Left ventricle myocardium superior (tissue), 1 donor: ENCODE measurements at places on chromosomes 12 and 14. TPM values are rescaled to one million over a fixed set of nuclear protein-coding genes. Genes with fewer than 3 reads are reported as not detected.

- no peak for DNase-seq
Measured at GRCh38 chr12:105334582-105334981, 4.1 kb downstream of the C12orf75 start.

DNA sequence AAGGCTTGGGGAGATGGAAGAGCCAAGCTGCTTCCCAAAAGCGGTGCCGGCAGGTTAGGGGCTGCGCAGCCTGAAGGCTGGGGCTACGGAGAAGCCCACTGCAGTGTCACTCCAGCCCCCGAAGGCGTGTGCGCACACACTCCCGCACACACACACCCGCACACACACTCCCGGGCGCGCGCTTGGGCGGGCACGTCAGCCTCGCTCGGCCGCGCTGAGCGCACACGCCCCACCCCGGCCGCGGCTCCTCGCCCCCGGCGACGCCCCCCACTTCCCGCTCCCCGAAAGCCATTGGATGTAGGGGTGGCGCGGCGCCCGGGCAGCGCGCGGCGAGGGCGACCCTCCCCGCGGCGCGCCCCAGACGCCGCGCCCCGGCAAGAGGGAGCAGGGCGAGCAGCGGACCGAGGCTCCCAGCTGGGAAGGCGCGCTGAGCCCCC lies at the start of gene KCNK10:
KCNK10 (minus strand) TSS at position 184 of the 437 bp plus-strand sequence. CDS start 471 bp downstream, outside the sequence.
- peak; percentile 21 for DNase-seq

- DNase-seq: no peak
Measured at GRCh38 chr12:104226672-104227071, 11.1 kb downstream of the TXNRD1 start.

DNA sequence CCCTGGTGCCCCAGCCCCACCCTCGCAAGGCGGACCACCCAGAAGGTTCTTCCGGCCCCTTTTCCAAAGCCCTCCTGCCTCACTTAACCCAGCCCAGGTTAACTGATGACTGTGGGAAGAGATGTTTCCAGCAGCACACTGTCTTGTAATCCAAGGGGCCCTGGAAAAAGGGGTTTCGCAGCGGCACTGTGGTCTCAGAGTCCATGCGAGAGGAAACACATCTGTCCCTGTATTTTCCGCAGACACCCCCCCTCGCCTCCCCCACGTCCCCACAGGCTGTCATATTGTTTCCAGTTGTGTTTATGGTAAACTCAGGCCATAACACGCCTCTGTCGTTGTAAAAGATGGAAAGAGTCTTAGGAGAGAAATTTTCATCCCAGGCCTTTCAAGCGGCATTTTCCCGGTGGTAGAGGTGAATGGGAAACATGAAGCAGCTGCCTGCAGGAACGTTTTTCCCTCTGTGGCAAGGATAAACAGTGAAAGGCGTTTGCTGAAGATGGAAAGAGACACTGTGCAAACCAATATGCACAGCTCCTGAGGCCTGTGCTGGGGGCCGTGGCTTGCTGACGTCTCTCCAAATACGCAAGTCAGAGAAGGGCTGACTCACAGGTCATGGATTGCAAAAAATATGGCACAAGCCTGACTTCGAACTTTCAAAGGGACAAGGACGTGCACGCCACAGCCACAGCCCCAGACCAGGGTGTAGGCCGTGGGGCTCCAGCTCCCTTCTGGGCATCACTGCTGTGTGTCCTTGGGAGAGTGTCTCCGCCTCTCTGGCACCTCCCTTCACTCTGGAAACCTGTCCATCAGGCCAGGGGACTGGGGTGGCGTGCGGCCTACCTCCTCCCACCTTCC lies 22.5 kb upstream of the FZD10 start:
- no peak for DNase-seq

DNA sequence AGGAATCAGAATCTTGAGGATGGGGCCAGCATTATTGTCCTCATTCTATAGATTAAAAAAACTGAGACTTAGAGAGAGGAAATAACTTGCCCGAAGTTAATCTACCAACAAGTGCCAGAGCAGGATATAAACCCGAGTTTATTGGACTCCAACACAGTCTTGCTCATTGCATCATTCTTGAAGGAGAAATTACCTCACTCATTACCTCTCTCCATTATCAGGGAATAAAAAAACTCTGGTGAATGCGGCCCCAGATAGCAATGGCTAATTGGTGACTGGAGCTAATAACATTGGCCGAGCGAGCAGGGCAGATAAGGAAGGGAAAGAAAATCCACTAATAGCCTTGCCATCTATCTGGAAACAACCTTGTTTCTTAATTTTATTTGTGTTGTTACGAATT lies 24.7 kb upstream of the TMED10 start:
- no peak for DNase-seq

DNA sequence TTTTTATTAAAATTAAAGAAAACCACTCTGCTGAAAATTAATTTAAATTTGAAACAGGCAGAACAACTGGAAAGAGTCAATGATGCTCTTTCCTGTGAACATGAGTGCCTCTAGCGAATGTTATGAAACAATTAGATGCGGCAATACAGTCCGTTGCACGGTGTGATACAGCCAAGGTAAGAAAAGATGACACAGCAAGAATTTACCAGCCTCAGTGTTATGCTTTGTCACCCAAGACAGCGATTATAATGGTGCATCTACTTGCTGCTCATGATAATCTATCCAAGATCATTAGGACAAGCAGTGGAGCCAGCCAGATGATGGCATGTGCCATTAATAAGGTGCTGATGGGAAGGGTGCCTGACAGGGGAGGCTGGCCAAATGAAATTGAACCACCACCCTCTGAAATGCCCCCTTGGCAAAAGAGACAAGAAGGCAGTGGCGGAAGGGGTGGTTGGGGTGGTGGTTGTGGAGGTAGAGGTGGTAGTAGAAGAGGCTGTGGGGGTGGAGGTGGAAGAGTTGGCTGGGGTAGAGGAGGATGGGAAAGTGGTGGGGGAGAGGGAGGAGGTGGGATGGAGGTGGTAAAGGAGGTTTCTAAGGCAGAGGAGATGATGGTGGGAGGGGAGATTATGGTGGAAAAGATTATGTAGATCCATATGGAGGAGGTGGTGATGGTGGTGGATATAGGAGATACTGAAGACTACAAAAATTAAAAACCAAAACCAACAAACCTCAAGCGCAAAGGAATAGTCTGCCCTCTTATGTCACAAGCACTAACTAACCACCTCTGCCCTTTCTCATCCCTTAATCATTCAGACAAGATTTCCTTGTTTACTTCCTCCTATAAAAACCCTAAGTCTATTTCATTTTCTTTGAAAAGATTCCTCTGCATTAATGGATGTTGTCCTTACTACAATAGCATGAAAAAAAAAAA lies 4.0 kb upstream of the RESF1 start:
- no peak for DNase-seq

- no peak for DNase-seq
Measured at GRCh38 chr14:59698793-59699192, 122.2 kb upstream of the CCDC175 start.

- no peak for DNase-seq
Measured at GRCh38 chr14:48333221-48333920, 658.0 kb upstream of the MDGA2 start.

GRCh38 chr14:92568621-92569479 lies 55.3 kb downstream of the RIN3 start:
- peak; percentile 73 for DNase-seq

- DNase-seq: no peak
Measured at GRCh38 chr14:68955164-68955850, 23.8 kb downstream of the ACTN1 start.

- no peak for DNase-seq
Measured at GRCh38 chr12:114440270-114441038, 34.5 kb upstream of the TBX5 start.

DNA sequence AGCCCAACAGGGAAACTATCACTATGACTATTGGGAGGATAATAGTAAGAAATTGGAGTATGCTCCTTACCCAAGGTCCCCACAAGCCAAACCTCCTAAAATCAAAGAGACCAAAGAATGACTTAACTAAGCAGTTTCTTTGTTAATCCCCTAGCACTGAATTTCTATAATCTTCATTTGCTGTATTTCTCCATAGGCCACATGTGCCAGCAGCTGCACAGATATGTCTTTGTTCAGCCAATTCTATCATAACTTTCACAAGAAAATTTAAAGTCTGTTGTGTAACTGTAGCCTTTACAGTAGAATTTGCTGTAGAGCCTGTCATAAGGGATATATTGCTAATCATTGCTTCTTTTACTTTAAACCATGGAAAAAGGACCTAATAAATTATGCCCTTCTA lies 104.0 kb downstream of the RIN3 start:
- no peak for DNase-seq

GRCh38 chr12:22626406-22626805 lies 1.4 kb downstream of the ETNK1 start:
- no peak for DNase-seq

GRCh38 chr12:92178340-92178739 lies 32.7 kb upstream of the BTG1 start:
- no peak for DNase-seq

DNA sequence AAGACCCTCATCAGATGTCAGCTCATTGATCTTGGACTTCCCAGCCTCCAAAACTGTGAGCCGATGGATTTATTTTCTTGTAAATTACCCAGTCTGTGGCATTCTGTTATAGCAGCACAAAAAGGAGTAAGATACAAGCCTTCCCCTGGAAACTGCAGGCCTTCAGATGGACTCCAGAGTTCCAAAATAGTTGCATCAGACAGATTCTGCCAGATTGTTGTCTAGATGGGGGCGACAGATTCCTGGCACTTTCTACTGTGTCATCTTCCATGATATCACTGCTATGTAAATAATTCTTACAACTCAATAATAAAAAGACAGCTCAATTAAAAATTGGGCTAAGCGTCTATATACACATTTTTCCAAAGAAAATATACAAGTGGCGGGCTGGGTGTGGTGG lies 17.2 kb upstream of the MARK3 start:
- no peak for DNase-seq

- no peak for DNase-seq
Measured at GRCh38 chr14:22420598-22421186, 168.3 kb downstream of the DAD1 start.

DNA sequence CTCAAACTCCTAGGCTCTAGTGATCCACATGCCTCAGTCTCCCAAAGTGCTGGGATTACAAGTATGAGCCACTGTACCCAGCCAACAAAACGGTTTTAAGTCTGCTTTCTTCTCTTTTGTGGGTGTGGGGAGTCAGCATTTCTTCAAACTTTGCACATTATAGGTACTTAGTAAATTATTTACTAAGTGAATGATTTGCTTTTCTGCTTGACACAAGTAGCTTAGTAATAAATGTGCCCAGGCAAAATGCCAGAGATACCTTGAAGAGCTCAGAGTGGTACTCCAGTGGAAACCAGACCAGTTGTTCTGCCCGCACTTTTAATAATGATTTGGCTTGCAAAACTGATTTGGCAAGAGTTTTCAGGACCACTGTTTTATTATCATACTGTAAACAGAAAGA lies 15.0 kb downstream of the DEPDC4 start:
- no peak for DNase-seq

DNA sequence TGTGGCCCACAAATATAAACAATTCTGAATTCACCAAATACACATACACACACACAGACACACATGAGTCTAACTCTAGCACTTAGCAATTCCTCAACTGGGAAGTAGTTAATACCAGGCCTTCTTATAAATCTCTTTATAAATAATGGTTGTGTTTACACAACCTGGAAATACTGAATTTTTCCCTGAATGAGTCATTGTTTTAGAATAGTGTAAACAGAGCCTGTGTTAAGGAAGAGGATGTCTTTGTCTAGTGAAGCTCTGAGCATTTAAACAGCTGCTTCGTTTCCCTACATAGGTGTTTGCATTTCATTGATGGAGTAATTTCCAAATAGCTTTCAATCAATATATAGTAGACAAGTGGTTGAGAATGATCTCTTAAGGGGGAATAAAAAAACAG lies 218.8 kb downstream of the BTG1 start:
- DNase-seq: no peak

The LMNTD1 gene
- total RNA-seq: not detected

The EMP1 gene
- 76.8 TPM for total RNA-seq

The DNAL1 gene
- total RNA-seq: 12.0 TPM

The FKBP4 gene
- total RNA-seq: 59.0 TPM

The BBOF1 gene
- total RNA-seq: 2.5 TPM

The SPIC gene
- total RNA-seq: not detected

The SERPINA6 gene
- not detected for total RNA-seq

The FOXG1 gene
- total RNA-seq: not detected

The TMTC1 gene
- total RNA-seq: 37.1 TPM

The ANKRD13A gene
- total RNA-seq: 24.4 TPM

The MORN3 gene
- total RNA-seq: not detected
